ENCODE measurements at places on chromosomes 5 and 9.

- peak; percentile 23 for DNase-seq
These were observed 890 bp downstream of the PIK3R1 start for GRCh38 chr5:68216245-68217046.

DNA sequence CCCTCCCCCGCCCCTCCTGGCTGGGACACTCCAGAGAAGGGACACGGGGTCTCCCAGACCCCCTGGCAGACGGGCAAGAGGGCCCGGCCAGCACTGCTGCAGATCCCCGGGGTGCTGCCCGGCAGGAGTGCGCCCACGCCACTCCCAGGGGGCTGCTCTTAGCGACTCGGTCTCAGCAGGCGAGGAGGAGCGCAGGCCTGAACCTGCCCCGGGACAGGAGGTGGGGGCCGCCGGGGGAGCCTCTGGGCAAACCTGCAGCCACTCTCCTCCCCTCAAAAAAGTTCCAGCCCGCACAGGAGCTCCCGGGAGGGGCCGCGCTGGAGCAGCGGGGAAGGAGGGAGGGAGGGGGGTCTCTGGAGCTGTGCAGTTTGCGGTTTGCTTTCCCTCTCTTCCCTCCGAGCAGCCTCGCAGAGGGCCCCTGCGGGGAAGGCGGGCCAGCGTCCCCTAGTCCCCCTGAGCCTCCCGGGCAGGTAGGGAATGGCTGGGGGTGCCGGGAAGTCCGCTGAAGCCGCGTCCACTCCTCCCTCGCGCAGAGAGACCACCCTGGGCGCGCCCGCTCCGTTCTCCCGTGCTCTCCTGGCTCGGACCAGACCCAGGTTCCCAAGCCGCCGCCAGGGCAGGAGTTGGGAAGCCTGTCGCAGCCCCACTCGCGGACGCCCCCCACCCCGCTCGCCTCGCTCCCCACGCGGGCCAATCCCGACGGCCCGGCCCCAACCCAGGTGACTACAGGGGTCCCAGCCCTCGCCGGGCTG is 44.2 kb downstream of the NACC2 start:
- DNase-seq, result peak; percentile 79

- no peak for DNase-seq
These were observed 510.1 kb upstream of the CDH9 start for GRCh38 chr5:27548484-27548883.

- DNase-seq, result no peak
These were observed 220.2 kb downstream of the ADAMTS6 start for GRCh38 chr5:65261499-65261898.

- no peak for DNase-seq
These were observed 147.9 kb downstream of the C5orf15 start for GRCh38 chr5:133820507-133820906.

DNA sequence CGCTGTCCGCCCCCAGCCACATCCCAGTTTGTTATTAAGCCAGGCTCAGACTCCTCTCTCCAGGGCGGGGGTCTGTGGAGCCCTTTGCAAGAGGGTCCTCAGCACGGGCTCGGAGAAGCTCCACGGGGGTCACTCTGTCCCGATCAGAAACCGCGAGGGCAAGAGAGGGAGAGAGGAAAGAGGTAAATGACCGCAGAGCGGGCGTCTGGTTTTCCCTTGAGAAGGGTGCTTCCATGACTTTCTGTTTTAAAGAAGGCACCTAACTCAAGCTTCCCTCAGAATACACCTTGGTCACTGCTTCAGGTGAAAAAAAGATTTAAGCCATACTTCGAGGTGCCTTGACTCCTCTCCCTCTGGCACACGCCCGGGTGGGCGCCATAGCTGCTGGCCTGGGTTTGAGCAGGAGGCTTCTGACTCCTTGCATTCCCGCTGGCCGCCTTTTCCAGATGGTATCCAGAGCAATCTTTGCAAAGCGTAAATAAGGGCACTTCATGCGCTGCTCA is 5.8 kb upstream of the TERT start:
- DNase-seq, result no peak

DNA sequence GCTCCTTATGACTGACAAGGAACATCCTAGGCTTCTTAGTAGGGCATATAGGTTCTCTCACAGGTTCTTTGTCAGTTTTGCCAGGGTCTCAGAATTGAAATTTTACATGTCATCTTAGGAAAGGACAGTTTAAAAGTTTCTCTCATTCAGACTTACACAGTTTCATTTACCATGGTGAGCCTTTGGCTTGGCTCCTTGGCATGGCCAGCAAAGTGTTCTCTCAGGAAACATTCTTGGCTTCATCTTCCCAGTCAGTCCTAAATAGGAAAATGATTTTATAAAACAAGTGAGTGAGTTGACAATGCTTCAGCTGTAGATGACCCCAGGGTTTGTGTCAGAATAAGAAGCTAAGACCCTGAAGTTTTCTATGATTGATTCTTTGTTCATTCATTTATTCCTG is 191.6 kb downstream of the PCSK5 start:
- no peak for DNase-seq

GRCh38 chr9:97430316-97431043 is 18.6 kb downstream of the TDRD7 start:
- DNase-seq, result no peak

- DNase-seq, result no peak
These were observed 899.9 kb downstream of the TAF11L14 start for GRCh38 chr5:18534119-18534518.

DNA sequence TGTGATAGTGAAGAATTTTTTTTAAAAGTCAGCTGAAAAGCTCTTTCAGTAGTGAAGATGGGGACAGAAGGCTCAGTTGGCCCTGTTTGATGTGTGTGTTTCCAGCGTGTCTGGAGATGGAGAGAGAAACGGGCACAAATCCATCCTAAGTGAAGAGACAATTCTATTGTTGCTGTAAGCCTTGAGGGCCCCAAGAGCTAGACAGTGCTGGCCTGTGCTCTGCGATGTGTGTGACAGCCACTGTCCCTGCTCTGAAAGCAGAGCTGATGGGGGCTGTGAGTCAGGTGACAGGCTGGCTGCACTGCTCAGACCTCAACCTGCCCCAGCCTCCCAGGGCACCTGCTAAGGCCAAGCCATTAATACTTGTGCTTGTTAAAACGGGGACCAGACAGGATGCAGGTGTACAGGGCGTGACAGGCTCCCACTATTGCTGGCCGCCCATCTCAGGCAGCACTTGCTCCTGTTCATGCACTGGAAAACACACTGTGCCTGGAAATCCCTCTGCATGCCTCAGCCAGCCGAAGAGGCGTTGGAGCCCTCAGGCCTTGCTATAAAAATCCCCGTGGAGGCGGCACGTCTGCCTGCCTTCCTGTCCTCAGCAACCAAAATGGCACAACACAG is 44.6 kb upstream of the SEMA4D start:
- DNase-seq, result no peak

DNA sequence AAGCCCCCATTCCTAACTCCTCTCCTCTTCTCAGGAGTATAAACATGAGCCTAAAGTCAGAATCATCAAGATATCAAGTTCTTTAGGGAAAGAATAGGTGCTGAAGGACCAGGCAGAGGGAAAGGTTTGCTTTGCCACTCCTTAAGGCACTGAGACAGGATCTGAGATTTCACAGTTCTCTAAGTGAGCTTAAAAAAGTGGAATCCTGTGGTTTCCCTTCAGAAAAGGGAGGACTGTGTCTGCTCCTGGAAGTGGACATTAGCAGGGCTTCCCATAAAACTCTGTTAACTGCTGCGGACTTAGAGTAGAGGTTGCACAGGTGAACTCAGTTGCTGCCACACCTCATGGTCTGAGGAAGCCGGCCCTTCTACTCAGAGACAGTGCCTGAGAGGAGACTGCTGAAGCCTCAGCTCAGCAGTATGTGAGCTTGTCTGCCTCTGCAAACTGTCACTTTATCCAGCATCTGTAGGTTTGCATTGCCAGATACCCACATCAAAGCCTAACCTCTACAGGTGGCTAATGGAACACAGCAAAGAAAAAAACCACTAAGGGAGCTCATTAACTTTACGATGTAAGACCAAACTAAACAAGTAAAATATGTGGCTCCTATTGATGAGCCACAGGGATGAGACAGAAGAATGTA is 42.9 kb downstream of the RIC1 start:
- DNase-seq, result no peak

GRCh38 chr5:123344816-123345426 is 78.3 kb downstream of the CEP120 start:
- no peak for DNase-seq

- DNase-seq, result no peak
These were observed 1.7 kb upstream of the CMYA5 start for GRCh38 chr5:79687889-79688288.

DNA sequence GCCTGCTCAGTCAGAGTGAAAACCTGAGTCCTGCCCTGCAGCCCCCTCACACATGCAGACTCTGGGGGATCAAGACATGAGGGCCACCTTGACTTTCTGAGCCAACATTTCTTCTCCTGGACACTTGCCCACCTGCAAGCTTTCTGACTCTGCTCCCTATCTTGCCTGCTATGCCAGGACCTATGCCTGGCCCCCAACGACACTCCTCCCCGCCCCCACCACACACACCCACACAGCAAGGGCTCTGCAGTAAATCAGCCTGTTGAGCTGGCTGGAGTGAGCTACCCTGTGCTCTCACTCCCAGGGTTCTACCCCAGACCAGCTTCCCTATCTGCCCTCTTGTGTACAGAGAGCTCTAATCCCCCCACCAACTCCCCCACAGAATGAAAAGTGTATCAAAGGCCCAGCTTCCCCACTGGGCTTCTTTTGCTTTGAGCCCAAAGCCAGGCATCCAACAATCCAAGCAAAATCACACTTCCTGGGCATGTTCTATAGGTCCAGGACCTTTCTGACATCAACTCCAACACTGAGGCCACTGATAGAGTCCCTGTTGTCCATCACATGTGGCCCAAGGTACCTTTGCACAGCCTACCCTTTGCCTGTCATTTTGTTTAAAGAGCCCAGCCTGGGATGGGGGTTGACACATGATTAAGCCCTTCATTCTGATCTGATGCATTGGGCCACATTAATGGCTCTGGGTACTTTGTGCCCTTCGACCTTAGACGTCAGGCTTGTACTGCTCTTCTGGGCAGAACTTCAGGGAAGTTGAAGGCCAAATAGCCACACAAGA is 7.2 kb downstream of the PDLIM4 start:
- DNase-seq, result no peak

- DNase-seq, result no peak
These were observed 868.5 kb upstream of the NUDT12 start for GRCh38 chr5:104431002-104431620.

- DNase-seq, result no peak
These were observed 1.1 kb upstream of the DOCK2 start for GRCh38 chr5:169635936-169636335.

DNA sequence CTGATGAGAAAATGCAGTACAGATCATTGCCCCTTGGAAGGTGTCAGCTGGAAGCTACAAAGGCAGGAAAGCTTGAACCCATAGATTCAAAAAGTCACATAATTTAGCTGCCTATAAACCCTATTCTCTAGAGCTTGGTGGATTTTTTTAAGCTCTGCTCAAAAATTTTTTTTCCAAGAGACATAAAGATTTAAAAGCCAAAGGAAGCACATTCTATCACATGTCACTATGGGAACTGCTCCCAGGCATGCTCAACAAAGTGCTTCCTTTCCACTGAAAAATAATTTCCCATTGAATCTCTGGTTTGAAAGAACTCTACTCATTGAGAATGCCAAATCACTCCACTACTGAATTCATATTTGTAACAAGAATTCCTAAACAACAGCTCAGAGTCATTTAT is 419.8 kb downstream of the CETN3 start:
- no peak for DNase-seq

DNA sequence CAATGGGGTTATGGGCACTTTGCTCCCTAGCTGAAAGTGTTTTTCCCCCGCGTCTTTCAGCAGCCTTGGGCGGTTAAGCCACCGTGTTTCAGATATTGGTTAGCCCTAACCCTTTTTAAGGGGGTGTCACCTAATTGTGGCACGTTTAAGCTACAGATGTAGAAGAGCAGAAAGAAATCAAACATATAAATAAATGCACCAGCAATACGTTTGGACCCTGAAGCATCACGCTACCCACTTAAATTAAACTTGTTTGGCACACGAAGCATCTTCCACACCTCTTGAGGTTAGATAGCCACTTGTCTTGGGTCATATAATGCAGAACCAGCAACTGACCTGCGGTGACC is 768 bp downstream of the YTHDC2 start:
- no peak for DNase-seq

- no peak for DNase-seq
These were observed 8.0 kb downstream of the VDAC1 start for GRCh38 chr5:133996683-133997252.

DNA sequence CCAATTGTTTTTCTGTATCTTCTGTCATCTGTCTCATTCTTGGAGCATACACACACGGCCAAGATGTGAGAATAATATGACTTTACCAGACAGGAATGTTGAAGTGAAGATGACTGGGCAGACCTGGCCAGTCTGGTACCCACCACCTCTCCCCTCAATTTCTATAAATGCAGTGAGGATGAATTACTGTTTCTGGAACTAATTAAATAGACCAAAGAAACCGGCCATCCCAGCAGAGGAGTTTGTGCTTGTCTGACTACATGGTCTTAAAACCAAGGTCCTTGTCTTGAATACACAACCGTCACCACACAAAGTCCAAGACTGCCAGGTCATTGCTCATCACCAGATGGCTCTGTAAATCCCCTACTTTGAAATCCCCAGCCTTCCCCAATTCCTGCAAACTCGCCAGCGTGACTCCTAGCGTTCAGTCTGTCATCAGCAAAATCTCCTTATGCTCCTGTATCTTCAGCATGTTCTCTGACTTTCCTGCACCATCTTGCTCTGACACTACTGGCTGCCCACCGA is 147.2 kb downstream of the PDE4D start:
- no peak for DNase-seq

DNA sequence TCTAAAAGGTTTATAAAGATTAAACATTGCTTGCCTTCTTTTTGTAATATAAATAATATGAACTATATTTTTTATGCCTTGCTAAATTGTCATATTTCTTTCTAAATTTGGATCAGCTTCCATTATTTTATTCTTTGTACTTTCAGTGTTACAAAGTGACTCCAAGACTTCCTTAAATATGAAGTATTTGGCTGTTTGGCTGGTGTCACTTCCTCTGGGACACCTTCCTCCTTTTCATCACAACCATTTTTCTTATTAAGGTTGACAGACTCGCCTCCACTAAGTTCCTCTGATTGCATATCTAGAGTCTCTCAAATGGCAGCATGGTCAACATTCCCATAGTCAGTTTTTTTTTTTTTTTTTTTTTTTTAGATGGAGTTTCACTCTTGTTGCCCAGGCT is 73.8 kb upstream of the SLC1A1 start:
- DNase-seq, result no peak

DNA sequence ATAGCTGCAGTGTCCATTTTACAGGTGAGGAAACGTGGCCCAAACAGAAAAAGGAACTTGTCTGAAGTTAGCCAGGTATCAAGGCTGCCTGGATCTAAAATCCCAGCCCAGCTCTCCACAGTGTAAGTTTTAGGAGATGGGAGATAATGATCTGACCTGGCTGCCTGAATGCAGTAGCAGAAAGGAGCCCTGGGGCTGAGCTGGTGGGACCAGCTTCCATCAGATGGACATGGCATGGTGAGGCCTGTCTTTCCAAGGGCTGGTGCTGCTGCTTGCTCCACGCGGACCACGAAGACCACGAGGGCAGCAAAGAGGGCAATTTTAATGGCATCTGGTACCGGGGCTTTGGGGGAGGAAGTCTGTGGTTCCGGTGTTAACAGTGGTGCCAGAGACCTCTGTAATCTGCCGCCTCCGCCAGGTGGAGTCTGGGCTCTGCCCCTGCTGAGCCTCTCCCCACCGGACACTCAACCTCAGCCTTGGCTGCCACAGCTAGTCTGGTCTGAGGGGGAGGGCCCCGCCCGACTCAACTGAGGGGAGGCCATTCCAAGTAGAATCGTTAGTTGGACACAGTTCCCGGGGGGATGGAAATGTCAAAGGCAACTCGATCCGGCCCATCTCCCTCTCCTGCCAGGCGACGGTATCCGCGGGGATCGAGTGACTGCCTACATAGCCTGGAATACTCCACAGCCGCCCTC is 650 bp downstream of the MYORG start:
- DNase-seq, result no peak

All from NCI-H2171 (cell line).